Activated B cell treated with CpG ODN at 0.5 μM for 24 hours (primary cell): ENCODE measurements at places on chromosomes 11 and 22.
A peak's percentile ranks its signal among the peaks of the same experiment; 100 is the strongest.

DNA sequence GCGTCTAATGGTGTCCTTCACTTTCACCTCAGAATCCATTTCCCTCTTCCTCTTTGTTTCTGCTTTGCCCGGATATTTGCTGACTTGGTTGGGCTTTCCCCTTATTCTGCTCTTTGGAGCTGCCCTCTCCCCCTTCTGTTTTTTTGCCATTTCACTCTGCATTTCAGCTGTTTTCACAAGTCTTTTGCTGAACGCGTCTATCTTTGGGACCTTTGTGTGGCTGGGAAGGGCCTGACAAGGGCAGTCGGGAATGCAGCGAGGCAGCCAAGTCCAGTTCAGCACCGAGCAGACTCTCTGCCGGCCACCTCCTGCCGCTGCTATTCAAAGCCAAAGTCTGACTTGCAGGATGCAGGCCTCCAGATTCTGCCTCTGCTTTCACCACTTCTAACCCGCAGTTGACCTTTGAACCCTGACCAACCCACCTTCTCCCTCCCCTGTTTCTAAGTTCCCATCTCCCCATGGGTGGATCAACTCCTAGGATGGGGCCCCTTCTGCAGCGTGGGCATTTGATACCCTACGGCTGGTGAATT is 38.2 kb downstream of the FEZ1 start:
- no peak overlapping the region for H3K27ac ChIP-seq
- no peak for DNase-seq
- H3K4me3 ChIP-seq = no peak overlapping the region
- H3K36me3 ChIP-seq = no peaks in the 10 kb centered on the region
- H3K4me1 ChIP-seq = no peaks in the 10 kb centered on the region
- H3K27me3 ChIP-seq = peaks cover 1% of the 10 kb centered on the region

- peaks cover 34% of the 10 kb centered on the region for H3K27me3 ChIP-seq
- H3K36me3 ChIP-seq = no peaks in the 10 kb centered on the region
- no peaks in the 10 kb centered on the region for H3K4me1 ChIP-seq
- no peak overlapping the region for H3K27ac ChIP-seq
- no peak overlapping the region for H3K4me3 ChIP-seq
Observed at GRCh38 chr11:119537306-119538253, 114.6 kb upstream of the THY1 start.

GRCh38 chr11:16738947-16739815 is 734 bp downstream of the C11orf58 start:
- H3K27ac ChIP-seq = no peak overlapping the region
- no peaks in the 10 kb centered on the region for H3K27me3 ChIP-seq
- peaks cover 26% of the 10 kb centered on the region for H3K36me3 ChIP-seq
- no peak overlapping the region for H3K4me3 ChIP-seq

- no peak overlapping the region for H3K4me3 ChIP-seq
- H3K4me1 ChIP-seq = peaks cover 2% of the 10 kb centered on the region
- H3K27me3 ChIP-seq = no peaks in the 10 kb centered on the region
- no peak overlapping the region for H3K27ac ChIP-seq
Observed at GRCh38 chr11:104792861-104793260, 105.4 kb downstream of the CASP12 start.

- peak; percentile 43 for DNase-seq
- peaks cover 20% of the 10 kb centered on the region for H3K36me3 ChIP-seq
- peak overlapping the region; percentile 96 for H3K4me3 ChIP-seq
- H3K27ac ChIP-seq = peak overlapping the region; percentile 90
- H3K4me1 ChIP-seq = peaks cover 34% of the 10 kb centered on the region
- H3K27me3 ChIP-seq = no peaks in the 10 kb centered on the region
Observed at GRCh38 chr11:59172345-59173079, 580 bp downstream of the DTX4 start.

- no peak overlapping the region for H3K4me3 ChIP-seq
- DNase-seq = no peak
- no peak overlapping the region for H3K27ac ChIP-seq
- H3K4me1 ChIP-seq = no peaks in the 10 kb centered on the region
Observed at GRCh38 chr11:58027341-58027740, 3.4 kb upstream of the OR6Q1 start.
